ENCODE measurements at places on chromosomes 12 and 14.

- DNase-seq: no peak
Measured at GRCh38 chr12:119649202-119649808, 18.6 kb upstream of the PRKAB1 start.

DNA sequence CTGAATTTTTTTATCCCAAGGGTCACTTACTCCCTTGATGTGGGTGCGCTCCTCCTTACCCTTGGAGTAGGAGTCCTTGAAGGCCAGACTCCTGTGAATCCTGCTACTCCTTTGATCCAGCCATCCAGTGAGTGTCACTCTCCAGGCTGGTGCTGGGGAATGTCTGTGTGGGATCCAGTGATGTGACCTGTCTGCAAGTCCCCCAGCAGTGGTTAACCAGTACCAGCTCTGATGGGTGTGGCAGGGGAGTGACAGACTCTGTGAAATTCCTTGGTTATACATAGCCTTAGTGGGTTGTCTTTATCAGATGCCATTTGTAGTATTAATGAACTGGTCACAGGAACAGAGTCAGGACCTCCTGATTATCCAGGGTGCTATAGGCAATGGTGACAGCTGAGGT lies 409.5 kb upstream of the LMO3 start:
- no peak for DNase-seq

DNA sequence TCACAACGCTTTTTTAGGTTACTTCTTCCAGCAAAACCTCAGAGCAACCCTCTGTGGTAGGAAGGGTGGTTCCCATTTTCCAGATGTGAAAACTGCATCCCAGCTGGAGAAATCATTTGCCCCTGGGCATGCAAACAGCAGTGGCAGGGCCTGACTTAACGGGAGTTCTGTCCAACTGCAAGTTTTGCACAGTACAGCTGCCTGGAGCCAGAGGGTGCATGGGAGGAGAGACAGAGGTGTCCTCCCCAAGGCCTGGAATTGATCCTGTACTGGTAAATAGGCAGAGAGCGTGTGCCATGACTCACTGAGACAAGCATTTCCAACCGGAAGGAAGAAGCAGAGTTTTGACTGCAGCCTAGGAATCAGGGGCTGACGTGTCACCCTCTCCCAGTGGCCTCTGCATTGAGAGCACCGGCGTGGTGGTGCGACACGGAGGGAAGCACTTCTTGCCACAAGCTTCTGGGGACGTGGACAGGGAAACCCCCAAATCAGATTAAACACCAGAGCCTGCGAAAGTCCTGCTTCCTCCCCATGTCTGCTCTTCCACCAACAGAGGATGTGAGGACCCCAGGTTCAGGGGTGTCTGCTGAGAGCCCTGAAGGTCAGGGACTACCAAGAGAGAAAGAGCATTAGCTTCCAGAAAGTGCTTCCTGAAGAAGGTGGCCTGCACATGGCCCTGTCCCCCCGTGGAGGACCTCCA lies 19.0 kb upstream of the SERPINA4 start:
- no peak for DNase-seq

DNA sequence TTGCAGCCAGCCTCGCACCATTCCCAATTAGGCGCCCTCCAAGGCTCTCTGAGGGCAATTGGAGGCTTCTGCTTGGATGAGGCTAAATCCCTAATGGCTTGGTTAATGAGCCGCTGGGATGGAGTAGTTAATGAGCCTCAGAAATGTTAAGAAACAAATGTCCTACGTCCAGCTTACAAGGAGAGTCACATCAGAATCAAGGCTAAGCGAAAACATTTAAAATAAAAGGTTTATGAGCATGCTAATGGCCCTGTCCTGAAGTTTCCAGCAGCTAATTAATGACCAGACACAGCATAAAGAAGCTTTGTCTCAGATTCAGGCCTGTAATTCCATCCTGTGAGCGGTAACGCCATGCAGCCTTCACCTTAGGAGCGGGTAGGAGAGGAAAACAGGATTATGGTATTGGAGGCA lies 200.7 kb upstream of the BCL2L14 start:
- DNase-seq: no peak

DNA sequence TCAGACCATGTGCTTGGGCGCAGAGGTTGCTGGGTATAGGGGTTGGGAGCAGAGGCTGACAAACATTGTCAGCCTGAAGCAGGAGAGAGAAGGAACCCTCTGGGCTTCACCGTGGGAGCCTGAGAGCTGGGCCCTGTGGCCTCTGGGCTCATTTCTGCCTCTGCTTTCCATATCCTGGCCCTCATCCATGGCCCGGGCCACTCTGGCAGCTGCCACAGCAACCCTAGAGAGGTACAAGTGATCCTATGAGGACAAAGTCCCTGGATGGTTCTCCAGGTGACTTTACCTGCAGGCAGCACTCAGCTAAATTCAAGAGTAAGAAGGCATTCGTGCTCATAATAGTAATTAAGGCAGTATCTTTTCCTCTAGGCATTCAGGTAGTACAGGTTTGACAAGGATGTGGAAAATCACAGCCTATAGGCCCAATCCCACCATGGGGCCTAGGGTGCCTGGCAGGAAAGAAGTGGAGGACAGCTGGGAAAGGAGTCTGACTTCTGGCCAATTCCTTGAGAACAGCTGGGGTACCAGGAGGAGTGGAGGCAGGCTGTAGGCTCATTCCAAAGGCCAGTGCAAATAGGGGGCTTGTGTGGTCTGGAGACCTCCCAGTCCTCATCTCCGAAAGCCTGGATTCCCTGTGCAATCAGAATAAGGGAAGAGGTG lies 3.6 kb upstream of the TTC7B start:
- DNase-seq: no peak

GRCh38 chr12:40692765-40693206 lies 547 bp downstream of the CNTN1 start:
- peak; percentile 46 for DNase-seq

DNA sequence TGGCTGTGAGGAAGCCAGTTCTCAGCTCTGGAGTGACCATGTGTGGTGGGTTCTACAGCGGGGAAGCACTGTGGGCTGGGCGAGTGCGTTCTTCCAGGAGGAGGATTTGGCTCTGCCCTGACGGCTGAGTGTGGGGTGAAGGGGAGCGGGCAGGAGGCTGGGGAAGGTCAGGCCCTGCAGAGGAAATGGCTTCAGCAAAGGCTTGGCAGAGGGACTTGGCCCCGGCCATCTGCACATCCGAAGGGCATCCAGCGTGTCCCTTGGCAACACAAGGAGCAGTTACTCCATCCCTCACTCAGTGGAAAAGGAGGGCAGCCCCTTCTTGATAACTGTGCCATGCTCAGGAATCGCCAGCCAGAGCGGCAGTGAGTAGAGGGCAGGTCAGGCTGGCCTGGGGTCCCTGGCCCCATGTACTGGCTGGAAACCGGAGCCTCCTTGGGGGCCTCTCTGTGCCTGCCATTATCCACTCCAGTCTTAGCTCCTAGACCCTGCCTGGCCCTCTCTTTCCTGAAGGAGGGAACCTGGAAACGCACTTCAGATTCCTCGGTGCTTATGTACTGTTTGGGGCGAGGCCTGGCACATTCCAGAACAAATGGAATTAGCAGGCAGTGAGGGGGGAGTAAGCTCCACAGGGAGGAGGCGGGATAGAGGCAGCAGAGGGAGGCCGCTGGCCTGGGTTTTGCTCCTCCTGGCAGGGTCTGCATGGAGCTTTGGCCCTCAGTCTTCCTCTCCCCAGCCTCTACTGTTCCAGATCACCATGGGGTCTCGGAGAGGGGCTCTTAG lies 133.6 kb upstream of the NCOR2 start:
- no peak for DNase-seq

- DNase-seq: no peak
Measured at GRCh38 chr12:64521833-64522232, 69.9 kb downstream of the TBK1 start.

Data from glutamatergic neuron (in vitro differentiated cells).